ENCODE measurements at places on chromosomes 1 and 21.

- DNase-seq = no peak
Measured at GRCh38 chr1:70455291-70455690, 44.2 kb downstream of the CTH start.

- no peak for DNase-seq
Measured at GRCh38 chr1:217133958-217134856, 411.0 kb upstream of the ESRRG start.

- DNase-seq = peak; percentile 44
Measured at GRCh38 chr1:15702722-15703550, 18.8 kb downstream of the PLEKHM2 start.

DNA sequence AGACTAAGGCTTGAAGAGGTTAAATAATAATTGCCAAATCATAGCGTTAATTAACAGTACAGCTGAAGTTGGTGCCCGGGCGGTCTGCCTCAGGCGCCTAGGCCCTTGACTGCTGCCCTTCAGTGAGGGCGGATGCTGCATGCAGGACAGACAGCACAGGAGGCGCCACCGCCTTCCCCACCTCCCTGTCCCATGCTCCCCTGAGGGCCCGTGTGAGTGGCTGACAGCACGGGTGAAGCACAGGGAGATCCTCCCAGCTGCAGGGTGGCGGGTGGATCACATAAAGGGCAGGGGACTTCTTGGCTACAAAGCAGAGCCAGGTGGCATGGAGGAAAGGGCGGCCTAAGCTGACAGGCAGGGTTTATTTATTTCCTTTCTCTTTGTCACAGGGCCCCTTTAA lies 49.1 kb downstream of the DDX20 start:
- DNase-seq = no peak

DNA sequence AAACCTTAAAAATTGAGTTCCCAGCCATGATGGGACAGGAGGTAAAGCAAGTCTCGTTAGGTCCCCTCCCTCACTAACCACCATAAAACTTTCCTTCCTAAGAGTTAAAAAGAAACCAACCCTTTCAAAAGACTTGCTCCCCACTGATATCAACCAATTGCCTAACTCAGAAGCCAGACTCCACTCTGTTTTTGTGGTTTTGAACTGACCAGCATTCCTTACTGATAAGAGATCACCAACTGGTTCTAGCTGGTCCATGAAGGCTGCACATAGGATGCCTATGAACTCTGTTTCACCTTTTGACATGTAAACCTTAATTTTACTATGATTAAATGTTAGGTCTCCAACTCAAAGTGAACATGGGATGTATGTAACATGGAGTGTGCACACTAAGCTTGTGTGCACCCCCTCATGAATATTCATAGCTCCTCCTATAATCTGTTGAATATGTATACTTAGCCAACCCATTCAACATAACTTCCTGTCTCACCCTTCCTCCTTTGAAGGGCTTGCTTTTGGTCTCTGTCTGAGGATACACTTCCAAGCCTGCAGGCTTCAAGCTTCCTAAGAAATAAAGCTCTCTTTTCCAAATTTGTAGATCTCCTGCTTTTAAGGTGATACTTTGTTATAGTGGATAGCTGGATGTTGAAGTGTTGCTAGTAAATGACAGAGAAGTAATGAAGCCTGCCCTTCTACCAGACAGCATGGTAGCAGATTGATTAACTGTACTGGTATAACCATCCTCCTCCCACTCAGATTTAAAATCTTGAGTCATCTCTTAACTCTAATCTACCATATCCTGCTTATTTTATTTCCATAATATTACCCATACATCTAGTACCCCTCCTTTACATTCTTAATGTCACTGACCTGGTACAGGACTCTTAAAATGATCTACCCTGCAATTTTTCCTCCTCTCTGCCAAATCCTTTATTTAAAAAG lies 95.6 kb downstream of the ZNF644 start:
- no peak for DNase-seq

DNA sequence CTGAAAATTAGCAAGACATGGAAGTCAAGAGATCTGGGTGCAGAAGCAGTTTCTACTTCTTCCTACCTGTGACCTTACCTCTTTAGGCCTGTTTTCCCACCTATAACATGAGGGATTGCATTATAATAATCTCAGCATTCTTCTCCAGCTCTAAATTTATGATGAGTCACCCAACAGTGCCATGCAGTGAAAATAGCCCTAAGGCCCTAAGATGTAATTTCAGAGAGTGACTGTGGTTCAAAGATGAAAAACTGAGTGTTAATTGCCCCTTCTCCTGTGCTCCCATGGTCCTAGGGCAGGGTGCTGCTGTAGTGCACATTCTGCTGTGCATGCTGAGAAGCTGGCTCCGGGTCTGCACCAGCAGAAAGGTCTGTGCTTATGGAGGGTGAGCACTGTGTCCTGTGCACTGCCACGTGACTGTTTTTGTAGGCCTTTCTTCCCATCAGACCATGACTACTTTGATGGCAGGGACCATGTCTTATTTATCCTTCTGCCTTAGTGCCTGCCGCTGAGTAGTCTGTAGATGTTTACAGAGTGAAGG lies 29.7 kb downstream of the JUN start:
- no peak for DNase-seq

- no peak for DNase-seq
Measured at GRCh38 chr21:18498431-18498830, 94.8 kb upstream of the TMPRSS15 start.

- DNase-seq = no peak
Measured at GRCh38 chr1:4771721-4772120, 117.3 kb downstream of the AJAP1 start.

- DNase-seq = no peak
Measured at GRCh38 chr1:183870351-183871077, 65.6 kb downstream of the RGL1 start.

DNA sequence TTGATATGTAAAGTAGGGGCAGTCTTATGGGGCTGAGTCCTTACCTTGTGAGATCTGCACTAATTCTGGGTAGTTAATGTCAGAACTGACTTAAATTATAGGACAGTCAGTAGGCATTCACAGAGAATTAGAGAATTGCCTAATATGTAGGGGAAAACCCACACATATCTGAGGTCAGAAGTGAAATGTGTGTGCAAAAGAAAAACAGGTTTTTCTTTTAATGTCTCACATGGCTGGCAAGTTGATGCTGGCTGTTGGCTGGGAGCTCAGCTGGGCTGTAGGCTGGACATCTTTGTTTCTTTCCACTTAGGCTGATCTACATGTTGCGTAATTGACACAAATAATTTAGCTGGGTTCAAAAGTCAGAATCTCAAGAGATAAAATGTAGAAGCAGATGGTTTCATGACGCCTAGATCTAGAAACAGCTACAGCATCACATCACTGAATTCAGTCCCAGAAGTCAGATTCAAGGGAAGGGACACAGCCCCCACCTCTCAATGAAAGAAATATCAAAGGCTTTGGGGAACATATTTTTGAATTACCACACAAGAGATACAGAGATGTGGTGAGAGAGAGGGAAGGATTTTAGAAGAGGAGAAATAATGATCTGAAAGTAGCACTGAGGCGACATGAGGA lies 98.9 kb downstream of the TNFSF18 start:
- no peak for DNase-seq

DNA sequence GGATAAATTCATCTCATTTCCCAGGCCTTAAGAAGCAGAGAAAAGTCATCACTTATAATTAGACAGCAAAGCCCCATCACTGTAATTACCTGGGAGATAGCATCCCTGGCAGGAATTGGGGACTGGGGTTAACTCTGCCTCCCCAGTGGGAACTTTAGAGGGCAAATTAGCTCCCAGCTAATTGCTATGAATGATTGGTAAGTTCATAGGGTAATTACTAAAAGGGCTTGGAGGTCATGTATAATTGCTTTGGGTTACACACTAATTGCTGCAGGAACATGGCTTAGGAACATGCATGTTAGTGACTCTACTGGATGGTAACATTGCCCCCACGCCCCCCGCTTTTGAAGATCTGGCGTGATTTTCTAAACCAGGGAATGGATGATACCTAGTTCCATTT lies 64.8 kb downstream of the UBE2T start:
- DNase-seq = no peak

DNA sequence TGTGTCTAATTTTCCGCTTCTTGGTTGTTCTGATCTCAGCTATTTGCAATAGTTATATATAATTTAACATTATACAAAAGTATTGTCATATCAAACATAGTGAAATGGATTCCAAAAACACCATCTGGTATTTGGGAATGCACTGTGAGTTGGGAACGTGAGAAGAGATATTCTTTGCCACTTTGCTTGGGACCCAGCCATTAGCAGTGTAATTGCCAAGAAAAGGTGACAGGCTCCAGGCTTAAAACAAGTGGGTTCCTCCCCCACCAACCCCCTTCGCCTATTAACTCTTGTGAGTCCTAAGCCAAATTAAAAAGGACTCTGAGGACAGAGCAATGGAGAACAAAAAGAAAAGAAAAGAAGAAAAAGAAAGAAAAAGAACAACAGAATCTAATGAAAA lies 186.7 kb upstream of the NFIA start:
- DNase-seq = no peak

- DNase-seq = peak; percentile 42
Measured at GRCh38 chr21:34845521-34846451, 177.0 kb downstream of the CLIC6 start.

DNA sequence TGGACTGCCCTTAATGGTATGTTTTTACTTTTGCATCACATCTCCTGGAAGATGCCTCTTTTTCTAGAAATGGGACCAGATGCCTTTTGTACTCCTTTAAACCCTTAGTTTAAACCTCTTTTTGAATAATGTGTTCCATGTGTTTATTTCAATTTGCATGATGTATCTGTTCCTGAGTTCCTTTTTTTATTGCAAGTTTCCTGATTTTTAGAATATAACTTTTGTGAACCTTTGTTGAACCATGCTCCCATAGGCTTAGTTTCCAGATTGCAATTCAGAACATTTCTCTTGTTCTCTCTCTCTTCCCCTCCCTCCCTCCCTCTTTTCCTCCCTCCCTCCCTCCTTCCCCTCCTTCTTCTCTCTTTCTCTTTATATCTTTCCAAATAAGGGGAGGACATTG lies 81.9 kb downstream of the RGL1 start:
- no peak for DNase-seq
